ENCODE measurements at places on chromosomes 2 and 18. TPM values are rescaled to one million over a fixed set of nuclear protein-coding genes. Genes with fewer than 3 reads are reported as not detected.

- no peak for DNase-seq
Measured at GRCh38 chr2:42547014-42547413, 21.4 kb upstream of the MTA3 start.

GRCh38 chr18:3062798-3063680 is 50.1 kb upstream of the LPIN2 start:
- no peak for DNase-seq

- peak; percentile 40 for DNase-seq
Measured at GRCh38 chr2:160062292-160063005, at the start of gene PLA2R1. PLA2R1 (minus strand) TSS chr2:160062615; CDS start chr2:160062403, 212 bp downstream.

- peak; percentile 61 for DNase-seq
Measured at GRCh38 chr2:232529806-232530547, 4.0 kb downstream of the CHRND start.

DNA sequence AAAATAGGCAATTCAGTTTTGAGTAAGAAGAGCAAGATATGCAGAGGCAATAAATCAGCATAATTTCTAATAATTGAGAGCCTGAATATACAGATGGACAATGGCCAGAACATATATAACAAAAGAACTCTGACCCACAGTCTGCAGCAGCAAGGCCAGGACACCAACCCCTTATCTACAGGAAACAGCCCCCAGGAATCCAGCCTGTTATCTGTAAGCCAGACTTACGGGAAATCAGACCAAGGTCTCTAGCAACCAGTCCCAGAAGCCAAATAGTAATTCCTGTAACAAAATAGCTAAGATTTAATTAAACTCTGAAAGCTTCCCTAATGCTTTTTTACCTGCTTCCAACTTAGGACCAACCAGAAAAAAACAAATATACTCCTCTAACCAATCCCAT is 434.5 kb upstream of the GYPC start:
- no peak for DNase-seq

GRCh38 chr18:21386523-21387240 is 144.7 kb downstream of the GREB1L start:
- no peak for DNase-seq

DNA sequence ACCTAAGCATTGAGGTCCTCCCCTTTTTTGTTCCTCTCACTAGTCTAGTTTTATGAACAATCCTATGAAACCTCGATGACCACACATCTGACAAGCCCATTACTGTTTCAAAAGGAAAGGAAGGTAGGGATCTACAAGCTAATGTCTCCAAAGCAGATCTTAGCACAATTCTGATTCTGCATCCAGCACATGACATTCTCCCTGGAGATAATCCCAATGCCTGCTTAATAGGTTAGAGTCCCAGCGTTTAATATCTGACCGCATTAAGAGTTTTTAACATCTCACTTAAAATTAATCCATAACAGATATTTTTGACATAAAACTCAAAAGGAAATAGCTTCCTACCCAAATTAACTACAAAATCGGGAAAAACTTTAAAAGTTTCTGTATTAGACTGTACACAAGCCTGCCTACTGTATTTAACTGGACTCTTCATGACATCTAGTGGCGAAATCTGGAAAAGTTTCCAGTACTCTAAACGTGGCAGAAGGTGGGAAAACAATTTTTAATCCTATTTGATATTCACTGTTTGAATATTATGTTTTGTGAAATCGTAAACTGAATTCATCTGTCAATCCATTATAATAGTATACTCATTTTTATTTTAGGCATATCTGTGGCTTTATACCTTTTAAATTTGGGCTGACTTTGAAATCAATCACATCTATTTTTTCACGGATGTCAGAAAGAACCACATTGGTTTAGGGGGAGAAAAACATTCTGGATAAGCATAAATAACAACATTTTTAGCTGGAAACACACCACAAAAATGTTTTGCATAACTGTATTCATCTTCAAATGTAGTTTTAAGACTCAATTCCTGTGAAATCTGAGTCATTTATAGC is 62.4 kb downstream of the TXNL1 start:
- DNase-seq, result peak; percentile 69

The CNTNAP5 gene
- polyA plus RNA-seq, result not detected

The GPR35 gene
- polyA plus RNA-seq, result 3.6 TPM

- peak; percentile 94 for DNase-seq
Measured at GRCh38 chr2:64865073-64865830, 123.9 kb upstream of the SLC1A4 start.

- DNase-seq, result no peak
Measured at GRCh38 chr2:192327576-192327975, 132.8 kb upstream of the TMEFF2 start.

The ANO7 gene
- 2.6 TPM for polyA plus RNA-seq

DNA sequence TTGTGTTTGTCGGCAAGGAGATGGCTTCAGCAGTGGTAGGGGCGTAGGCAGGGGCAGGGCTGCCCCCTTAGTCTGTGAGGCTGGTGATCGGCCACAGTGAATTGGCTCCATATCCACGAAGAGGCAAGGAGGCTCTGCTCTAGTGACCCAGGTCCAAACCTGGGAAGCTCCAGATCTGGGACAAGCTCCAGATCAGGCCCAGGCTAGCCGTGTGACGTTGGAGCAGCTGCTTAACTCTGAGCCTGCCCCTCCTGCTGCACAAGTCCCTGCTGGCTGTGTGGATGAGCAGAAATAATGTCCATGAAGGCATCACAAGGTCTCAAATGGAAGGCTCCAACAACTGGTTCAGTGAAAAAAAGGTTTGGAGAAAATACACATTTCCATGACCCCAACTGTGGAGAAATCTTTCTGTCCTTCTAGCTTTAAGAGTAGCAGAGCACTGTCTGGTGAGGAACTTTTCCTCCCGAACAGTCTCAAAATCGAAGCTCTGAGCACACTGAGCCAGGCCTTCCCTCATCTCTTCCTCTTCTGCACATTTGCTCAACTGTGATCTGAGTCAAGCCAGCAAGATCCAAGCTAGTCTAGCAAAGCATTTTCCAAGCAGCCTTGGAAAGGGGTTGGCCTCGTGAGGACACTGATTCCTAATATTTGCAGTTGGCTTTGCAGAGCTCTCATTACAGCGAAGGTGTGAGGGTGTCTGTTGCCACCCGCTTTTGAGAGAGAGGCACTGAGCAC is 67.0 kb upstream of the TCF7L1 start:
- DNase-seq, result no peak

The PDCD1 gene
- polyA plus RNA-seq, result 0.15 TPM

The AQP12B gene
- not detected for polyA plus RNA-seq

The SPATS2L gene
- 92.4 TPM for polyA plus RNA-seq

DNA sequence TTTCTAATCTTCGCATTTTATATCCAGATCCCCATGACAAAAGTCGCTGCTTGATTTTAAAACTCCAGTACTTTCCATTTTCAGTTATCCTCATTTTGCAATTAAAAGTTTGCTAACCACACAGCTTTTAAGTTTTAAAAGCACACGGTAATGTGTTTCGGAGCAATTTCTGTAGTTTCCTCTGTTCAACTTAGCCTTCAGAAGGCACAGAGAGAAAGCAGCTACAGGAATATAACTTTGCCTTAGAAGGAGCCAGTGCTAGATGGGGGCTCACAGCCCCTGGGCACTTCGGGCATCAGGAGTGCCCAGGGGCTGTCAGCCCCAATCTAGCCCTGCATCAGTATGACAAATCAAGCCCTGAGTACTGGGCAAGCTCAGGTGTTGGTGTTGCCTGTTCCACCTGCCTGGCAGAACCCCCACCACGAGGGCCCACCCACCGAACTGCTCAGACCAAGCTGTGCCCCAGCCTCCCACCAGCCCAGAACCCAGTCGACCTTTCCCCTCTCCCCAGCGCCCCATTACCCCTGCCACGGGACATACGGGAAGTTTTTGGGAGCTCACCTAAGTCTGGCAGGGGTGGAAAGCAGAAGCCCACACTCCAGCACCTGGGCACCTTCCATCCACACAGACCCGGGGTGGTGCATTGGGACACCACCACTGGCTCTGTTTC is 47.3 kb downstream of the TRABD2A start:
- no peak for DNase-seq

DNA sequence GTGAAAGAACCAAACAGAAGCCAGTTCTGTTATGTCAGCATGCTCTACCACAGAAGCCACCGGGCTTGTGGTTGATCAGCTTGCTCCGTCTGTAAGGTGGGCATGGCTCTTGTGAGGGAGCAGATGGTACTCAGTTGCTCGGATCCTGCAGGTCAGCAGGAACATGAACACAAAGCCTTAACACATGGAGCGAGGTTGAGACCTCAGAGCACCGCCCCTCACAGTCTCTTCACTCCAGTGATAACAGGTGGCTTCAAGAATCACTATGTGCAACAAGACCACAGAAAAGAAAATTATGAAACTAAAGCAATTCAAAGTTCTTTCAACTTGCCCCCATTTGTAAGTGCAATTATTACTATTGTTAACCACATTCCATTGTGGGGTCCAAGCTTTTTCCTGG is 72.1 kb downstream of the OSBPL6 start:
- no peak for DNase-seq

DNA sequence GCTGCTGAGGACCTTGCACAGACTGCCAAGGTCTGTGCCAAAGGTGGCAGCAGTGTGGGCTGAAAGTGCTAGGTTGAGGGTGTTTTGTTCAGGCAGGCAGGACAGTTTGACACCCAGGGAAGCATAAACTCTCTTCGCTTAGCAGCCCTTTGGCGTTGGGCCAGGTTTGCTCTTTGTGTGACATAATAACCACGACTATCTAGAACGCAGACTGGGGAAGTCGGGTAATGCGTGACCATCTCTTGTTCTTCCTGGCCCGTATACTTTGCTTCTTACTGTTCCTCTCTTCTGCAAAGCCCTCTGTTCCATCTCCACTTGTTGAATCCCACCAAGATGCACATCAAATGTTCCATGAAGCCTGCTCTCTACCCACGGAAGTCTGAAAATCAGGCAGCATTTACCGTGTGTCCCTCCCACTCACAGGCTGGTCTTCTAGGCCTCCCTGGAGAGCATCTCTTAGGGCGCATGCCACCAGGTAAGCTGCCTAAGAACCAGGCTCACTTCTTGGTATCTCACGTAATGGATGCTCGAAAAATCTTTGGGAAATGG is 96.7 kb upstream of the LMAN1 start:
- no peak for DNase-seq

The FOXD4L1 gene
- polyA plus RNA-seq, result not detected

The SLC5A7 gene
- 0.05 TPM for polyA plus RNA-seq

DNA sequence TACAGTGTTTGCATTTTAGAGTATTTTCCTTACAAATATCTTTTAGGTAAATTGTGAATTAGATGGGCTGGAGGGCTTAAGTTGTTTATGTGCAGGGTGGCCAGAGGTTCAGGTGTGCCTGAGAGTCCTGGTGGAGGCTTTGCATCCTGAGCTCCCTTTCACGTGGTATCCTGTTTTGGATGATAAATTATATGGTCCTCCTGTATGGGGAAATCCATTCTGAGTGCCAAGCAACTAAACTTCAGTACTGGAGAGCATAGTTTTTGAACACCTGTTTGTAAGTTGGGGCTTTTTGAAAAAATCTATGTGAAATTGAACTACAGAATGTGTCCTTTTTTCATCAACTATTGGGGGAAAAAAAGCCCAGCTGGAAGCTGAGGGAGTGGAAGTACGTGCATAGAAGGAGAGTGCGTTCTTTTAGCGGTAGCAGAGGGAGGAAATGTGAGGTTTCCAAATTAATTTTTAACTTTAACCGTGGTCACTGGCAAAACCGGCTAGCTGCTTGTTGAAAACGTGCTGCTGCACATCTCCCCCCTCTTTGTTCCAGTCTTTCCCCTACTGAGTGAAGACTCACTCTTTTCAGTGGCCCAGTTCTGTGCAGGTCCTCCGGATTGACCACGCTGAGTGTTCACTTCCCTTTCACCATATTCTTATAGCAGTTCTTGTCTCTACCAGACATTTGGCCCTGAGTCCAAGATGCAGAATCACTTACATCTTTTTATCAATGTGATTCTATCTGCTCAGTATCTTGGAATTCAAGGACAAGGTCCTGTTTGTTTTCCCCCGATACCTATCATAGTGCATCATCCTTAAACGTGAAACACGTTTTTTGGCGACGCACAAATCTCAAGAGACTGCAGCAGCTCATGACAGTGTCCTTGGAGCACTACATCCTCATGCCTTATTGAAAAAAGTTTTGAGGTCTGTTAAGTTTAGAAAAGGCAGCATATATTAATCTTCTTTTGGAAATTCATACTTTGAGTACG is 15.3 kb downstream of the CNOT11 start:
- peak; percentile 8 for DNase-seq

The LPIN2 gene
- polyA plus RNA-seq, result 25.4 TPM

DNA sequence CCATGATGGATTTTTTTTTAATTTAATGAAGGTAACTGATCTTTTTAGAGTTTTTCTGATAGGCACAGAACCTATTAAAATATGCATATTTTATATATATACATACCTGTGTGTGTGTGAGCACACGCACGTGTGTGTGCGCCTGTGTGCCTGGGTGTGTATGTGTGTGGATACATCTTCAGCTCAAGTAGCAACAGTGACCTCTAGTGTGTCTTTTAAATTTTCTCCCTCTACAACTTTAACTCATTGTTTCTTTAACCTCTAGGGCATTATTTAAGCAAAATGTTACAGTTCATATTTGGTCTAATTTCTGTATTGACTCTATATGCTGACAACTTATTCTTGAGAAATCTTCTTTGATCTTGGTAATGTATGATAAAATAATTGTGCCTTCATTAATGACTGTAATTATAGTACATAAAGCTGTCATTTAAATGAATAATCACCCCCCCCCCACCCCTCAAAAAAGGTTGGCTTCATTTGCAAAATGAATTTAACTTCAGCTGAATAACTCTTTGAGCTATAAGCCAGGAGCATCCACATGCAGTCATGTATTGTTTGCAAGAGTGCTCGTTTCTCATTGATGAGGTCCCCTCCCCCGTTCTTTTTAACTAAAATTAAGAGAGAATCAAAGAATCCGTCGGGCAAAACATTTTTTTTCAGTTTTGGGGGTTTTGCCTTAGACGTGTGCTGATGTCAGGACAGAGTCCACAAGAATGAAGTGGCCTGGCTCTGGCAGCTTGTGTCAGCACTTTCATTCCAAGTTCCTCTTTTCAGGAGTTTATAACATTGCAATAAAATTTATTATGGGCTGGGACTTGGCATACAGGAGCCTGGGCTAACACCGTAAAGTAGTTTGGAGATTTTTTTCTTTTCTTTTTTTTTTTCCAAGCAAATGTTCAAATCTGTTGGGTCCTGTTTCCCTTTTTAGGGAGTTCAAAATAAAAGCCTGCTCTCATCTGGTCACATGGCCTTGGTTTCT is 80.0 kb downstream of the ETAA1 start:
- peak; percentile 69 for DNase-seq

DNA sequence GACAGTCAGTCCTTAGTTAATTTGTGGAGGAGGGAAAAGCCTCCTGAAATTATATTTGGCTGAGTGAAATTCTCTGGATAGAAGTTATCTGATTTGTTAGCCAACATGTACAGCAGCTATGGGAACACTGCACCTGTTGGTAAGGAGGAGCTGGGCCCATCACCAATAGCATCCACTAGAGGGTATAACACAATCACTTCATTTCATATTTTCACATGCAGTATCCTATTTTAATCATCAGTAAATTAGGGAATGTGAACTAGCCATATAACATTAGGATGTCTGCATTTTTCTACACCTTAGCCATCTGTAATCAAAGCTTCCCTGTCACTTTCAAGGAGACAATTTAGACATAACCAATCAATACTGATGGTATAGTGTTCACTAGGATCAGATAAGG is 818.4 kb upstream of the CDH2 start:
- no peak for DNase-seq

- no peak for DNase-seq
Measured at GRCh38 chr2:156211318-156211717, 121.2 kb downstream of the NR4A2 start.

The LOXHD1 gene
- 1.4 TPM for polyA plus RNA-seq

The IGFBP5 gene
- polyA plus RNA-seq, result 108 TPM

GRCh38 chr2:6470518-6470917 is 395.2 kb downstream of the CMPK2 start:
- DNase-seq, result peak; percentile 6

The CMPK2 gene
- 4.7 TPM for polyA plus RNA-seq

Measured in left lung (tissue), 14 donors.